ENCODE measurements at places on chromosomes 16 and 17.
A peak's percentile ranks its signal among the peaks of the same experiment; 100 is the strongest.

DNA sequence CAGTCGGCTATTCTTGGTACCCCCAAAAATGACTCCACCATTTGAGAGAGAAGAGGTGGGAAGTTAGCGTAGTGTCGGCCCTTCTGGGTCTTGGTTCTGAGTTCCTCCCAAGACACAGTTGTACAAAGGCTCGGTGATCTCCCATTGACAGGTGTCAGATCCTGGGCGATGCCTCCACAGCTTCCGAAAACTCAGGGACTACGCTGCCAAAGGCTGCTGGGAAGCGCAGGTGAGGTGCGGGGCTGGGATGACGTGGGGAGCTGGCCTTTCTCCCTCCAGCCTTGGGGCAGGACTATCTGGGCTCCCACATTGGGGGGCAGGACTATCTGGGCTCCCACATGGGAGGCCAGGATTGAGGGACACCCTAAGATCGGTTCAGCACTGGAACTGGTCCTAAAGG lies 10.4 kb downstream of the CCNF start:
- DNase-seq, result no peak

DNA sequence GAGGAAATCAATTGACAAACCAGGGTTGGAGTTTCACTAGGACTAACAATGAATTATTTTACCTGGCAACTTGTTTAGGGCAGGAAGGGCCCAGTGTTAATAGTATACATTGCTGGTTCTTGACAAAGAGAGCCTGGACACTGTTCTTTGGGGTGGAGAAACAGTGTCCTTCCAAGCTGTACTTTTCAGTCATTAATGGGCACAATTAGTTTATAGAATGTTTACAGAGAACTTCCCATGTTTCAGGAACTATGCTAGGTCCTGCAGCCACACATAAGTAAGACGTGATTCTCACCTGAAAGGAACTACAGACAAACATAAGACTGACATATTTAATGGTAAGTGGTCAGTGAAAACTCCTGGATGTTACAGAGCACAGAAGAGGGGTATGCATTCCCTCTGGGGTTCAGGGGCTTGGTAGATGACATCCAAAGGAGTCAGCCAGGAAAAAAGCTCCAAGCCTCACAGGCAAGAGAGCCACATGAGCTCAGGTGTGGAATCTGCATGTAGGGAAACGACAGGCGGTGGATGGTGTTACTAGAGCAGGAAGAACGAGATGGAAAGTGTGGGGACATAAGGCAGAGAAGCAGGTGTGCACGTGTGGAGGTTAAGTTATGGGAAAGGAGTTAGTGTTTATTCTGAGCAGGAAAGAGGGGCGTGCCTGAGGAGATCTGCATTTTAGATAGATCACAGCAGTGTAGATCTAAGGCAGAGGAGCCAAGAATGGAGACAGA lies 3.8 kb upstream of the DYNLL2 start:
- DNase-seq, result no peak

GRCh38 chr16:56990407-56991286 lies 1.3 kb downstream of the NLRC5 start:
- DNase-seq, result no peak

DNA sequence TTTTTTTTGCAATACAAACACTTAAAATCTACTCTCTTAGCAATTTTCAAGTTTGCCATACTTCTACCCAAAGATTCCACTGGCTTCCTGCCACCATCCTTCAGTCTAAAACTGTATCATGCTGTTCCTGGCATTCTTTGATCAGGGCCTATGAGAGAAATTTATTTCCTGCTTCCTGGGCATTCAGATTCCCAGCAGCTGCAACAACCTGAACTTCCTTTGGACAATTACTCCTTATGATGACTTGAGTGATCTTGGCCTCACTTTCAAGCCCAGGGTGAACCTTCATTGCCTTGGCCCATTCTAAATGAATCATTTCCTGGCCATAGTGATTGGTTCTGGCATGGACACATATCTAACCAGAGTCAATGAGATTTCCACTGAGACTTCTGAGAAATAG lies 18.0 kb upstream of the MON1B start:
- no peak for DNase-seq

DNA sequence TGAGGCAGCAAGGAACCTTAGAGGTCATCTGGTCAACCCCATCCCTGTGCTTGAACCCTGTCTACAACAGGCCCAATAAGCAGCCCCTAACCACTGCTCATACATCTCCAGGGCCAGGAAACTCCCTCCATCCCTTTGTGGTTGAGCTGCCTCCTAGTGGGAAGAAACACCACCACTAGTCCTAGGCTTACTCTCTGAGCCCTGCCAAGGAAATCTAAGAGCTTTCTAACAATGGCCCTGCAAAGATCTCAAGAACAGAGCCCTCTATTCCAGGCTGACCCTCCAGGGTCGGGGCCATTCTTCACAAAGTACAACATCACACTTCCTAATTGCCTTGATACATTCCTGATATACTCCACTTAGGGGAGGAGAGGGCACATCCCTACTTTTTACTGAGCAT lies 5.8 kb downstream of the ACLY start:
- no peak for DNase-seq

DNA sequence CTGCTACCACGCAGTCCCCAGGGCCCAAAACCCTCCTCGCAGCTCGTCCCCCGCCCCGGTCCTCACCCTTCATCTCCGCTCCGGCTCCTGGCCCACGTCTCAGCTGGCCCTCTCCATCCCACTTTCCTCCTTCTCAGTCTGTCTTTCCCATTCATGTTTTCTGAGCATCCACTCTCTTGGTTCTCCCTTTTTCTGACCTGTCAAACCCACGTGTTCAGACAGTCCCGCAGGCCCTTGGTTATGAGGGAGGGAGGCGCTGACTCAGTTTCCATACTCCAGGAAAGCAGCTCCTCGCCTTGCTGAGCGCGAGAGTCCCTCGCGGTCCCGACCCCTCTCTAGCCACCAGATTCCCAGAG lies 392 bp upstream of the HID1 start:
- no peak for DNase-seq

- DNase-seq, result peak; percentile 83
Measured at GRCh38 chr16:69906838-69907401, 44.2 kb upstream of the CLEC18A start.

GRCh38 chr16:78473031-78473699 lies 373.7 kb downstream of the WWOX start:
- DNase-seq, result no peak

- no peak for DNase-seq
Measured at GRCh38 chr16:69315486-69316311, 4.5 kb downstream of the VPS4A start.

GRCh38 chr16:280005-280460 lies 358 bp upstream of the ARHGDIG start:
- no peak for DNase-seq

- DNase-seq, result peak; percentile 43
Measured at GRCh38 chr17:69828087-69828486, 246.9 kb upstream of the KCNJ16 start.

GRCh38 chr16:12409700-12410099 lies 394.0 kb downstream of the CPPED1 start:
- DNase-seq, result no peak

GRCh38 chr17:61152898-61153297 lies 246.7 kb upstream of the TBX2 start:
- DNase-seq, result no peak

DNA sequence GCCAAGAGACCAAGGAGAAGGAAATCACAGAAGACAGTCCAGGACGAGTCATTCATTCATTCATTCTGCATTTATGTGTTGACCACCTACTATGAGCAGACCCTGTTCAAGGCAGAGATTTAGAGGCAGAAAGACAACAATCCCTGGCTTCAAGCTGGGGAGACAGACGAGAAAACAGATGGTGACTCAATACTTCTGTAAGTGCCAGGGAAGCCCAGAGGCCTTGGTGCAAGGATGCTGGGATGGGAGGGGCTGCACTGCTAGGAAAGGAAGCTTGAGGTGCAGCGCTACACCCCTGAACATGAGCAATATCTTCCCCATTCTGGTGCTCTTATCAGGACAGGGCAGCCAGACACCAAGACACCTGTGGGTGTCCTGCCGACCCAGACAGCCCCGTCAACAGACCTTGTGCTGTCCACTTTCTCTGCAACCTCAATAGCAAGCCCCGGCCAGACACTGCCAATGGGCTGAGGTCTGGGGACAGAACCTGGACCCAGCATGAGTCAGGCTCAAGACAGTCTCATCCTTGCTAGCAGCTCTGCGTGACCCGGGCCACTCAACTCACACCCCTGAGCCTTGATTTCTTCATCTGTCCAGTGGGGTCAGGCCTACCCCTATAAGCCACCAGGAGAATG lies 163.5 kb downstream of the COPRS start:
- DNase-seq, result peak; percentile 51

DNA sequence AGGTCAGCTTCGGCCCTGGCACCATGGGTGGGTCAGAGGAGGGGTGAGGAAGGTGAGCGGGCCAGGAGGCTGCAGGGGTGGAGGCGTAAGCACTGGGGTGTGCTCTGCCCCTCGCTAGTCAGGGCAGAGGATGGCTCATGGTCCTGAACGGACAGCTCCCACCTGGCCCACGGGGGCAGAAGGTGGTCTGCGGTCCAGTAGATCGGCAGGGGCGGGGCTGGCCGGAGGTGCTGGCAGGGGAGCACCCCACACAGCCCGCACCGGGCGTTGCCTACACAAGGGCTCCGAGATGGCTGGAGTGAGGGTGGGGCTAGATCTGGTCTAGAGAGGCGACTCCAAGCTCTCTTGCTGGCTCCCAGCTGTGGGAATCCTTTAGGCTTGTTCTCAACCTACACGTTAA lies 8.2 kb downstream of the NPTX1 start:
- no peak for DNase-seq

DNA sequence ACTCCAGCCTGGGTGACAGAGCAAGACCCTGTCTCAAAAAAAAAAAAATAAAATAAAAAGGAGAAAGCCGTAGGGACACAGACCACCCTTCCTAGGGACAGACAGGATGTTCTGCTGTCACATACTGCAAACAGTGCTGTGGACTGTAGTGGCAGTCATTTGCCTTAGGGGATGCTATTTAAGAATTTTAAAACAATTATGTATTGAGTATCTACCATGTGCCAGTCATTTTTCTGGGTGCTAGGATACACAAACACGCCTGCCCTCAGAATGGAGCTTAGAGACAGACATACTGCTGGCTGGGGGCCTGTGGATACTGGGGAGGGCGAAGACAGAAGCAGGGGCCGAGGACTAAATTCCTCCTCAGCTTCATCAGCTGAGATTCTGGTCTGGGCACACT lies 45.5 kb downstream of the MRC2 start:
- DNase-seq, result no peak

DNA sequence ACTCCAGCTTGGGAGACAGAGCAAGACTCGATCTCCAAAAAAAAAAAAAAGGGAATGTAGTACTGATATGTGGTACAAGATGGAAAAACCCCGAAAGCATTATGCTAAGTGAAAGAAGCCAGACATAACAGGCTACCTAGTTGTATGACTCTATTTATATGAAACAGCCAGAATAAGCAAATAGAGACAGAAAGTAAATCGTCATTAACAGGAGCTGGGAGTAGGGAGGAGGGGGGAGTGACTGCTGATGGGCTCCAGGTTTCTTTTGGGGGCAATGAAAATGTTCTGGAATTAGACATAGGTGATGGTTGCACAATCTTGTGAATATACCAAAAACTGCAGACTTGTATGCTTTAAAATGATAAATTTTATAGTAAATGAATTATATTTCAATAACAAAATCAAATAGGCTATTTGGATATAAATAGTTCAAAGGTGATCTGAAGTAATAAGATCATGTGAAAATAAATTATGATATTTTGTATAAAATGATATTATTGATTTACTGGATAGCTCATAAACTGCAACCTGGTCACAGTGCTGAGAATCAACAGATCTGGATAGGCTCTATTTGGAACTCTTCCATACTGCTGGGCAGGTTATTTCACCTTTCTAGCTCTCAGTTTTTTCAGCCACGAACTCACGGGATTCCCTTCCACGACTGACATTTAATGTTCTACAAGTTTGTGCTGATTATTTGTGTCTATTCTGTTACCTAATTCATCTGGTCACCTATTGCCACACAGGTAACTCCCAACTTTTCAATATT lies 27.1 kb downstream of the ZNF652 start:
- DNase-seq, result no peak

DNA sequence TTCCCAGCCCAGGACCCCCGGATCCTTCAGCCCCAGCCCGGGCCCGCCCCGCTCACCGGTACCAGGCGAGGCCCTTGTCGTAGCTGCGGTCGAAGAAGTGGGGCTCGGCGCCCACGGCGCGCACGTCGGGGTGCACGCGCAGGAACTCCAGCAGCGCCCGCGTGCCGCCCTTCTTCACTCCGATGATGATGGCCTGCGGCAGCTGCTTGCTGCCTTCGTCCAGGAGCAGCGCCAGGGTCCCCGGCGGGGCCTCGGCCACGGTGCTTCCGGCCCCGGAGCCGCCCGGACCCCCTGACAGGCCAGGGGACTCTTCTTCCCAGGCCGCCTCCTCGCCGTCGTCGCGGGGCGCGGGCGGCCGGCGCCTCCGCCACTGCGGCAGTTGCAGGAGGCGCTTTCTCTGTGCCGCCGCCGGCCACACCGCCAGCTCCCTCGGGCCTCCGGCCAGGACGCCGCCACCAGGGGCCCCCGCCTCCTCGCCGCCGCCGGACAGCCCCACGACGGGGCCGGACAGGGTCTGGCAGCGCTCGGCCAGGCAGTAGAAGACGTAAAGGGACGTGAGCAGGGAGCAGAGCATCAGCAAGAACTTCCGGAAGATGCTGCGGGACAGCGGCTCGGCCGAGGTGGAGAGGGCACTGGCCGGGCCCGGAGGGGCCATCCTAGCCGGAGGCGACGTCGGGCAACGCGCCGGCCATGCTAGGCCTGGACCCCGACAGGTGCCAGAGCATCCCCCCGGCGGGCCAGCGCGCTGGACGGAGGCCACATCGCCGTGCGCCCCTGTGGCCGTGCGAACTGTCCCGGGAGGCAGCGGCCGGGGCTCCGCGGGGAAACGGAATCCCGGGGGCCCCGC lies 1.0 kb downstream of the HS3ST3A1 start:
- peak; percentile 17 for DNase-seq

DNA sequence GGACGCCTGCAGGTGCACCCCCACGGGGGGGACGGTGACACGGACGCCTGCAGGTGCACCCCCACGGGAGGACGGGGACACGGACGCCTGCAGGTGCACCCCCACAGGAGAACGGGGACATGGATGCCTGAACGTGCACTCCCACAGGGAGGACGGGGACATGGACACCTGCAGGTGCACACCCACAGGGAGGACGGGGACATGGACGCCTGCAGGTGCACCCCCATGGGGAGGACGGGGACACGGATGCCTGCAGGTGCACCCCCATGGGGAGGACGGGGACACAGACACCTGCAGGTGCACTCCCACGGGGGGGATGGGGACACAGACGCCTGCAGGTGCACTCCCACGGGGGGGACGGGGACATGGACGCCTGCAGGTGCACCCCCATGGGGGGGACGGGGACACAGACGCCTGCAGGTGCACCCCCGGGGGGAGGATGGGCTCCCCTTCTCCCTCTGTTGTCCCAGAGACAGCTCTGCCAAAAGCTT lies 114.5 kb upstream of the METRNL start:
- DNase-seq, result no peak

Measured in fibroblast of skin of right quadriceps (primary cell).